ENCODE measurements at places on chromosomes 5 and 9. TPM values are rescaled to one million over a fixed set of nuclear protein-coding genes. Genes with fewer than 3 reads are reported as not detected.
A peak's percentile ranks its signal among the peaks of the same experiment; 100 is the strongest.

Gene TRIM36
- total RNA-seq: not detected

DNA sequence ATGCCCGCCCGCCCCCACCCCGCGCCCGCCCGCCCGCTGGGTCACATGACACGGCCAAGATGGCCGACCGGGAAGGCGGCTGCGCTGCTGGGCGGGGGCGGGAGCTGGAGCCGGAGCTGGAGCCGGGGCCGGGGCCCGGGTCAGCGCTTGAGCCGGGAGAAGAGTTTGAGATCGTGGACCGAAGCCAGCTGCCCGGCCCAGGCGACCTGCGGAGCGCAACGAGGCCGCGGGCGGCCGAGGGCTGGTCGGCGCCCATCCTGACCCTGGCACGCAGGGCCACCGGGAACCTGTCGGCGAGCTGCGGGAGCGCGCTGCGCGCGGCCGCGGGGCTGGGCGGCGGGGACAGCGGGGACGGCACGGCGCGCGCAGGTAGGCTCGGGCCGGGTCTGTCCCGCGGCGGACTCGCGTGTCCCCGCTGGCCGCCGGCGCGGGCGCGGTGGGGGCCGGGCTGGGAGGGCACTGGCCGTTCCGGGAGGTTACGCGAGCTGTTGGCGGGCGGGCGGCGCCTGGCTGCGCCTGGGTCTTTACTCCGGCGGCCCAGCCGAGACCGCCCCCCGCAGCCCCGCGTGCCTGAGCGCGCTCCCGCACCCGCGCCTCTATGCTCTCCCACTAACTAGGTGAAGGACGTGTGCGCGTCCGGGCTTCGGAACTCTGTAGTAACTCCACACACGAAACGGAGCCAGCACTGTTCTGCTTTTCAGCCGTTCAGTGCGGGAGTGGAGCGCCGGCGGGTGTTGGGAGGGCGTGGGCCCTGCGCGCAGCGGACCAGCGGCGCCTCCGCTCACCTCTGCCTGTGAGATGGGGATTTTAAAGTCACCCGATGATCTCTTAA, at the start of gene RUFY1:
TSS of gene RUFY1 (plus strand) at position 44 of the 832 bp plus-strand sequence. CDS start at position 60, 16 bp downstream.
- peak; percentile 89 for DNase-seq

- no peak for DNase-seq
Measured at GRCh38 chr9:74953235-74953751, 581 bp upstream of the C9orf40 start.

DNA sequence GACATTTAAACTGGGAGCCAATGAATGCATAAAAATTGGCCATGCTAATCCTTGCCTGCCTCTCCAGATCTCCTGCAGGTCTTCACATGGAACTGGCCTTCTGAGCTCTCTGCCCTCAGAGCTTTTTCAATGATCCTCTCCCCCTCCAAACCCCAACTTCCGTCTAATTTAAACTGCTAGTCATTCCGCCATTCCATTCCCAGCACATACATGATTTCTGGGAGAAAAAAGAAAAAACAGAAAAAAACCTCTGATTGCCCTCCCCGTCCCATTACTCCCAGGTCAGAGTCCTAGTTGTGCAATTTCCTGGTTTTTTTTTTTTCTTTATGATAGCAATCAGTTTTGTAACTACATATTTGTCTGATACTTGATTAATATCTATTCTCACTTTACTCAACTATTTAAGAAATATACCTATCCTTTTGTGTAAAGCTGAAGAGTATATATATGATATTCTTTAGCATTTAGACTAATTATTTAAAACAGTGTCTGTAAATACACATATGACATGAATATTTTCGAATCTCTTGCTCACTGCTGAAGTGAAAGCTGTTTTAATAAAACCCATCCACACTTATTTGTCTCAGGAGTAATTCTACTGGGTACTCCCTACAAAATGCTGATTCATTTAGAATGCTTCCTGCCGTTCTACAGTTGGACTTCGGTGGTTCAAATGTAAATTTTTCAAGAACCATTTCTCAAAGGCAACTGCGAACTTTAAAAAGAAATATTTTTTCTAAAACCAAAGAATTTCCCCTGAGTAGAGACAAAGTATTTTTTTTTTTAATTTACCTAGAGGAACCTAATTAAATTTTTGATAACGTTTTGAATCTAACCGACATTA, 1.6 kb downstream of the HINT1 start:
- DNase-seq: no peak

Gene PCDHA7
- total RNA-seq: not detected

GRCh38 chr9:90720621-90721265, 78.1 kb upstream of the DIRAS2 start:
- no peak for DNase-seq

Gene ACTBL2
- not detected for total RNA-seq

DNA sequence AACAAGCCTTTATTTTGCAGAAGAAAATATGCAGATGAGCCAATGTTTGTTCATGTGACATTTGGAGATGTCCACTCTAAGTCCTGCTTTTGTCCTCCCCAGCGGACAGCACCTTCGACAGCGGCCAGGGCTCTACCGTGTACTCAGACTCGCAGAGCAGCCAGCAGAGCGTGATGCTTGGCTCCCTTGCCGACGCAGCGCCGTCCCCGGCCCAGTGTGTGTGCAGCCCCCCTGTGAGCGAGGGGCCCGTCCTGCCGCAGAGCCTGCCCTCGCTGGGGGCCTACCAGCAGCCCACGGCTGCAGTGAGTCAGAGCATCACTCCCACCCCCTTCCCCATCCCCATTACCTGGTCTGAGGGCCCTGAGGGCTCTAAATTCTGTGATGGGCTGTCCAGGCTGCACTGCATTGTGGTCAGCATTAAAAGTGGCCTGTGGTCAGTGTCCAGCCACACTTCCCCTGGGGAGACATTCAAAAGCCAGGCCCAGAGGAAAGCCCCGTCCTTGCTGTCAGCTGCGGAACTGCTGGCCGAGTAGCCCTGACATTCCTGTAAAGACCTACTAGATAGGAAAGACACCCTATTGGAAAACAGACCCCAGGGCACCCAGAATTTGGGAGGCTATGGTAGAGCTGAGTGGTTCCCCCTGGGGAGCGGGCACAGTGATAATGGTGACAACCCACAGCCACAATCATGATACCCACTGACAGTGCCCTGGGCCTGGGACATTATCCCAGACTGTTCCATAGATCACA, 69.0 kb downstream of the WNK2 start:
- no peak for DNase-seq

Gene PCDHA10
- total RNA-seq: not detected

DNA sequence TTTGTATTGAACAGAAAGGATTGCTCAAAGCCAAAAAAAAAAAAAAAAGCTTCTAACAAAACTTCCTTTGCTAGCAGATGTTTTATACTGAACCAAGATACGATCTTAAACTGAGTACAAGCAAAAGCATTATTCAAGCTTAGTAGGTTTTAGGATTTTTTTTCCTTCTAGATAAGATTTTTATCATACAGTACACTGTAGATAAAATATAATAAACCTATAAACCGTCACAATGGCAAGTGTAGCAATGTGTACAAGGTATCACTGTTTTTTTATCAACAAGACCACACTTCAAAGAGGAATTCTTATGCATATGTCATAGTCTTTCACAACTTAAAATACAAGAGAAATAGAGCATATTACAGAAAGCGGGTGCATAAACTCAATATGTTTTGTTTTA, 56.5 kb upstream of the TRPM3 start:
- DNase-seq: no peak

Gene EIF4E1B
- total RNA-seq: not detected

GRCh38 chr9:38018241-38018957, 50.6 kb downstream of the SHB start:
- DNase-seq: no peak

Gene RAD23B
- 114 TPM for total RNA-seq

GRCh38 chr9:4042991-4043390, 256.9 kb downstream of the GLIS3 start:
- DNase-seq: no peak

DNA sequence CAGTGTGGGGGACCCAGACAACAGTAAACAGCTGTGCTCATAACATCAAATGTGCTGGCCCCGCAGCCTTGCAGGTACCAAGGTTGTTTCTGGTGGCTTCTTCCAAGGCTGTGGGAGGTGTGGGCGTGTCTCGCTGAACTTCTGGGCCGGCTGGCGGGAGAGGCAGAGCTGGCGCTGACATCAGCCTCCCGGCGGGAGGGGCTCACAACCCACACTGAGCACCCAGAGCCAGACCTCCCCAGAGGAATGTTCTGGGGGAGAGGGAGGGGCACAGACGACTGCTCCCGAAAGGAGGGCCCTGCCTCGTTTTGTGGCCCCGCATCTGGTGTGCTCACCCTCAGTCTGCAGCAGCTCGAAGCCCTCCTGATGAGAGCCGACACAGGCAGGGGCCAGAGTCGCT, 6.9 kb upstream of the SLC12A7 start:
- peak; percentile 39 for DNase-seq

Gene RNF180
- 0.21 TPM for total RNA-seq

DNA sequence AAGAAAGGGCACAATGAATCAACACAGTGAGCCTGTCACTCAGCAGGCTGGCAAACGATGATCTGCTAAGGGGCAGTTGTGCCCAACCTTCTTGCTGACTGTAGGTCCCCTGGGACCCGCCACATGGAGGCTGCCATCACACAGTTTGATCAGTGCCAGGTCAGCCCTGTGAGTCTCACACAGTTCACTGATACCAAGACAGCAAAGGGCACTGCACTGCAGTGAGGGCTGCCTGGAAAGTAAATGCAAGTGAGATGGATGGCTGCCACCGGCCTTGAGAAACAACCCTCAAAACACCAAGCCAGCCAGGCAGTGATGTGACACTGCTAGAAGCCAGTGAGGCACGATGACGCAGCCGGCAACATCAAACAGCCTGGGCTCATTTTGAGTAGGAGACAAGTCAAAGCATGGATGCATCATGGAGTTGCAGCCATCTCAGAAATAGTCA, 30.3 kb downstream of the FOXD1 start:
- peak; percentile 52 for DNase-seq

GRCh38 chr5:16936150-16936988, at the start of gene MYO10:
Gene MYO10 (minus strand): TSS chr5:16936288. CDS start chr5:16935808, 480 bp downstream.
- DNase-seq: peak; percentile 86

DNA sequence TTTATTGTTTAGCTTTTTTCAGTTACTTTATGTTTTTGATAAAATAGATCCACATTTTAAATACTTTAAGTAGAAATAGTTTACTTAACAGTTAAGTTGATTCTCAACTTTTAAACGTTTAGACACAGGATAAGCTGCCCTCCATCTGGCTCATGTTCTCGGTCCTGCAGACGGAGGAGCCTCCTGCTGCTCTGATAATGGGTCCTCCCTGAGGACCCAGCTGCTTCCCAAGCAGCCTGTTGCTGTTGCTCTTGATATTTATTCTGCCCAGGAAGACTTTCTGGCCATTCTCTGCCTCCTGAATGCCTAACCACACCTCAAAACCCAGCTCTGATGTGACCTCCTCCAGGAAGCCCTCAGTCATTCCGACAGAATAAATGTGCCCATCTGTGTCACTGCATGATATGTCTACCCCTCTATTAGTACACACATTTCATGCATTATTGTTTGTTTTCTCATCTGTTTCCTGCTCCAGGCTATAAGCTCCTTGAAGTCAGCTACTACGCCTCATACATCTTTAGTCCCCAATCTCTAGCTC, 267.2 kb upstream of the MSX2 start:
- no peak for DNase-seq

GRCh38 chr5:127839496-127840197, 136.5 kb downstream of the CCDC192 start:
- no peak for DNase-seq

Gene FBP2
- total RNA-seq: not detected

DNA sequence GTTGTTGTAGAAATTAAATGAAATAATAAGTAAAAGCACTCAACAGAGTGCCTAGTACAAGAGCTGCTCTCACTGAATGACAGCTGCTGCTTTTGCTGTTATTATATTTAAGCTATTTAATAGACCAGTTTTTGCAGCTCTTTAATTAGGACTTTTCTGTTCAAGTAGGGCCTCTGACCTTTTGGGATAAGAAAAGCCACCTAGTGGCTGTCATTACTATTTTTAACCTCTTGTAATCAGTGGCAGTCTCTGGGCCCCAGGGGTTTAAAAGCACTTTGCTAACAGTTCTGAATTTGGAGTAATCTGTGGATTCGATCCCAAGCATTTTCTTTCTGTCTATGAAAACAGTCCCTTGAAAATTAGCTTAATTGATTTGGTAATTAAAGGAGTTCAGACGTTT, 121.1 kb downstream of the NUDT12 start:
- DNase-seq: no peak

Gene INSYN2B
- total RNA-seq: not detected

- DNase-seq: peak; percentile 83
Measured at GRCh38 chr9:134163371-134164196, 780 bp downstream of the RNU6ATAC start.

Gene BRINP1
- not detected for total RNA-seq

- no peak for DNase-seq
Measured at GRCh38 chr9:110089681-110090370, 118.1 kb downstream of the C9orf152 start.

DNA sequence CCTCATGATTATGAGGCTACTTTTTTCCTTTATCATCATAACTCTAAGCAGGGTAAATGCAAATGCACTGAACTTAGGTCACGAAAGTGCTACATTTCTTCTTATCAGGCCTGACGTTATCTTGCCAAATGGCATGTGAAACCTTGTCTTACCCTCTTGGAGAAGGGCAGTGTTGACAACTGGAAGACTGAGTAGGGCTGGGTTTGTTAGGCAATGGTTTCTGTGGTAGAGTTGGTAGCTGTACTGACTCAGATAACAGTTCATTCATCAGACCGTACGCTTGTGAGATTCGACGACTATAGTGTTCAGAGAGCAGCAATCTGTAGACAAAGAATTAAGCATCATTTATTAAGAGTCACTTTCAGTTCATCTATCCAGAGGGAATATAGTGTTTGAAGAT, 127.7 kb downstream of the CPLANE1 start:
- no peak for DNase-seq

Gene IFNA13
- total RNA-seq: not detected

DNA sequence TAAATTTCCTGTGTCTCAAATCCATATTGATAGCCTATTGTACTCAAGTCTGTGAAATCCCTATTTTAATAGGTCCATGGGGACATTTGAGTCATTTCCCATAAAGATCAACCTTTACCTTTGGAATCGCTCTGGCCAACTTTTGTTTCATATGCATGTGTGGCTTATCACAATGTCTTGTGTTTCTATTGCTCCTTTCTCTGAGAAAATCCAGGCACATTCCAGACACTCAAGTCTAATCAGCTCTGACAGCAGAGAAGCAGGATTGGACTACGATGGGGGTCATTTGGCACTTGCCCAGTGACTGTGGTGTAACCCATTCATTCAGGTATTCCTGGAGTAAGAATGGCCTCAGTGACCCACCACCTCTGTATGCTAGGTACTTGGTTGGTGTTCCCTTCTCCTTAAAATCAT, 48.4 kb downstream of the ACTBL2 start:
- DNase-seq: no peak

GRCh38 chr5:120228262-120229031, 235.7 kb upstream of the PRR16 start:
- no peak for DNase-seq
